ENCODE measurements at places on chromosomes 3 and 15.

- DNase-seq, result no peak
Observed at GRCh38 chr3:20503394-20504082, 317.5 kb upstream of the SGO1 start.

GRCh38 chr15:64698823-64699222, 76.6 kb downstream of the RBPMS2 start:
- no peak for DNase-seq

DNA sequence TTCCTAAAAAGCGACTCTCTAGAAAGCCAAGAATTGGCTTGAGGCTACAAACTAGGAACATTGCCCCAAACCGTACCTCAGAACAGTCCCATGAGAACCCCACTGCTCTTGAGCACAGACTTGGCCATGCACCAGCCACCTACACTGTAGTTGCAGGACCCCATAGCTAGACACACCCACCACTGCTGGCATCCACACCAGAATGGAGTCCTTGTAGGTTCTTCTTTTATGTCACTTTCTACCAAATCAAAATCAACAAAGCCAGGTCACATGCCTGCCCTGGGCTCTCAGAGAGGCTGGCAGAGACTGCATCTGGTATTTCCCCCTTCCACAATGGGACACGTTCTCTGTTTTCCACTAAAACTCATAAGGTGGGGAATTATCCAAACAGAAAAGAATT, 290.5 kb downstream of the SHOX2 start:
- DNase-seq, result no peak

DNA sequence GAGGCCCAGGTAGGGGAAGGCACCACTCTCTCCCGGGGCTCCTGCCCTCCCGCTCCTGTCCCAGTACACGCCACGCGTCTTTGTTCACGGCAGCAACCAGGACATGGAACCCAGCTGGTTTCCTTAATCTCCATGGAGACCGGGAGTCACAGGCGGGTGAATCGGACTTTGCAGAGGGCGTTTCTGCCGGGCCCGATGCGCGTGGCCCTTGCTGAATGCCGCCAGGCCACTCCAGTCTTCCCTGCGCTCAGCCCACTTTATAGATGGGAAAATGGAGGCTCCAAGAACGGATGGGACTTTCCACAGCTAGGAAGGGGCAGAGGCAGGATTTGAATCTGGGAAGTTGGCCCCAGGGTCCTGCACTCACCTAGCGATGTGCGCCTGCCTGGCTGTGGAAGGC, 7.4 kb downstream of the PLXND1 start:
- no peak for DNase-seq

DNA sequence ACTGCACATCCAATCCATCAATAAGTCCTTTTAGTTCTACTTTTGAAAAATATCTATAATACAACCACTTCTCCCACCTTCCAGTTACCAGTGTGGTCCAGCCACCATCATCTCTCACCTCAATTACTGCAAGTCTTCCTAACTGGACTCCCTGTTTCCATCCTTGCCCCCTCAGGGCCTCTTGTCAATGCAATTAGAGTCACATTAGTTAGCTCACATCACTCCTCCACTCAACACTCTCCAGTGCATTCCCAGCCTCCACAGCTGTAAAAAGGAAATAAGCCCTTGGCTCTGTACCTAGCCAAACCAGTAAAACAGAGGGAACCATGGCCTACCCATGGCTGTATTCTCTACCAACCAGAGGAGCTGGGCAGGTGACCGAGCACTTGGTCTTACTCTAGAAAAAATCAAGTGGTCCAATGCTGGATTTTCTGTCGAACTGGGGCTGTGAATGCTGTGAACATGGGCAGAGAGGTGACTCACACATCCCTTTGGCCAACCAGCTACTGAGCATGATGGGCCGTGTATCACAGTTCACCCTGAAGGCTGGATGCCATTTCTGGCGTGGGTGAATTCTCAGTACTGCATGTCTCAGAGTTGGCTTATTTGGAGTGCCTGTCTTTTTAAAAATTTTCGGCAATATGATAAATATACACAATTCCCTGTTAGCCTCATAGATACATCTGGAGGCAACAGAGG, 62.5 kb upstream of the C15orf61 start:
- DNase-seq, result no peak

GRCh38 chr3:110296885-110297284, 774.7 kb upstream of the NECTIN3 start:
- DNase-seq, result no peak

GRCh38 chr3:109995377-109995776, 658.0 kb upstream of the DPPA4 start:
- DNase-seq, result no peak

- DNase-seq, result no peak
Observed at GRCh38 chr3:128321418-128321817, 145.3 kb downstream of the DNAJB8 start.

DNA sequence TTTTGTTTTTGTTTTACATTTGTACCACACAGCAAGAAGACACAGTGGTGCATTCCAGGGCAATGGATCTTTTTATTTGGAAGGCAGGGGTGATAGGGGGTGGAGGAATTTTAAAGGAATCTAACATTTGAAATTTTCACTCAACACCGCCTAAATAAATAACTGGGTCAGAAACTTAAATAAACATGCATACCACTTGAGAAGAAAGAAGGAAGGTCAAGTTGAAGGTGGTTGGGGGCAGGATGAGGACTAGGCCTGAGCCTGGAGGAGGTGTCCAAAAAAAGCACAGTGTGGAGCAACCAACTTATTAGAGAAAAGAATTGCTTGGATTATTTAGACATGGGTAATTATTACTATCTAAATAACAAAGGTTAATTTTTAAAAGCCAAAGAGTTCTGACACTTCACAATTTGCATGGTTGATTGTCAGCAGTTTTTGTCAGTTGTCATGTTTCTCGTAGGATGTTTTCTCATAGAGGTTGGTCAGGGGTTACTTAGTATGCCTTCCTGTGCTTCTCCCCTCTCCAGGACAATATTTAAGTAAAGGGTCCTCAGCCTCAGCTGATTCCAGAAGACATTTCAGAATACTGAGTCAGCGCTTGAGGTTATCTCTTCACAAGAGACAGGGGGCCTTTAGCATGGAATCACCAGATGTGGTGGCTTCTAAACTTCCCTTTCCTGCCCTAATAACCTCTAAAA, 173.7 kb upstream of the SLC2A2 start:
- no peak for DNase-seq

GRCh38 chr3:149603126-149604074, 54.4 kb downstream of the WWTR1 start:
- DNase-seq, result no peak

DNA sequence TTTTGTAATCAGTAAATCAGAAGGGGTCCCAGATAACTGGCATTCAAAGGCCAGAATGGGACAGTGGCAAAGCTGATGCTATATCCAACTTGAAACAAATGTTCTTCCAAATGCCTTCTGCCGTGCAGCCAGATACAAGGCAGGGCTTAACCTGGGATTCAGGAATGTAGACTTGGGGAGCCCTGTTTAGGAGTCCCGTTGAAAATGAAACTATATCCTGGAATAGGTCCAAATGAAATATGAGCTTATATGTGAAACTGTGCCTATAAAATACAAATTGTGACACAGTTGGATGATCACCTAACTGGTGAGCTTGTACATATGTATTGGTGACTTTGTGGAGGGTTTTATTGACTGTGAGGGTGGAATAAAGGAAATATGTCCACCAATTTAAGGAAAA, 28.7 kb downstream of the FRMD4B start:
- DNase-seq, result no peak

GRCh38 chr3:111326144-111326995, 215.6 kb upstream of the CD96 start:
- no peak for DNase-seq

- DNase-seq, result no peak
Observed at GRCh38 chr3:66394019-66394752, 106.6 kb downstream of the LRIG1 start.

- DNase-seq, result no peak
Observed at GRCh38 chr15:83626171-83626802, 27.6 kb upstream of the ADAMTSL3 start.

GRCh38 chr3:158337110-158337509, 227.2 kb downstream of the RSRC1 start:
- DNase-seq, result peak; percentile 23

GRCh38 chr3:157201648-157202278, 41.8 kb upstream of the CCNL1 start:
- no peak for DNase-seq

GRCh38 chr3:40780291-40780924, 255.6 kb downstream of the ZNF621 start:
- DNase-seq, result peak; percentile 89

- DNase-seq, result peak; percentile 80
Observed at GRCh38 chr15:38868326-38869114, 303.9 kb upstream of the RASGRP1 start.

- DNase-seq, result no peak
Observed at GRCh38 chr3:119745942-119746341, 36.0 kb upstream of the NR1I2 start.

DNA sequence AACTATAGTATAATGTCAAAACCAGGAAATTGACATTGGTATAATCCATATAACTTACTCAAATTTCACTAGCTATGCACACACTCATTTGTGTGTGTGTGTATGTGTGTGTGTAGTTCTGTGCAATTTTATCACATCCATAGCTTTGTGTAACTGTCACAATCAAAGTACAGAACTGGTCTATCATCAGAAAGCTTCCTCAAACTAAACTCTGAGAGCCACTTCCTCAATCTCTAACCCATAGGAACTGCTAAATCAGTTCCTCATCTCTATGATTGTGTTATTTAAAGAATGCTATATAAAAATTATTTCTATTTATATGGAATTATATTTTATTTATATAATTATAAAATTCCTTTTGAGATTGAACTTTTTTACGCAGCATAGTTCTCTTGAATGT, 18.1 kb downstream of the LNP1 start:
- DNase-seq, result no peak

DNA sequence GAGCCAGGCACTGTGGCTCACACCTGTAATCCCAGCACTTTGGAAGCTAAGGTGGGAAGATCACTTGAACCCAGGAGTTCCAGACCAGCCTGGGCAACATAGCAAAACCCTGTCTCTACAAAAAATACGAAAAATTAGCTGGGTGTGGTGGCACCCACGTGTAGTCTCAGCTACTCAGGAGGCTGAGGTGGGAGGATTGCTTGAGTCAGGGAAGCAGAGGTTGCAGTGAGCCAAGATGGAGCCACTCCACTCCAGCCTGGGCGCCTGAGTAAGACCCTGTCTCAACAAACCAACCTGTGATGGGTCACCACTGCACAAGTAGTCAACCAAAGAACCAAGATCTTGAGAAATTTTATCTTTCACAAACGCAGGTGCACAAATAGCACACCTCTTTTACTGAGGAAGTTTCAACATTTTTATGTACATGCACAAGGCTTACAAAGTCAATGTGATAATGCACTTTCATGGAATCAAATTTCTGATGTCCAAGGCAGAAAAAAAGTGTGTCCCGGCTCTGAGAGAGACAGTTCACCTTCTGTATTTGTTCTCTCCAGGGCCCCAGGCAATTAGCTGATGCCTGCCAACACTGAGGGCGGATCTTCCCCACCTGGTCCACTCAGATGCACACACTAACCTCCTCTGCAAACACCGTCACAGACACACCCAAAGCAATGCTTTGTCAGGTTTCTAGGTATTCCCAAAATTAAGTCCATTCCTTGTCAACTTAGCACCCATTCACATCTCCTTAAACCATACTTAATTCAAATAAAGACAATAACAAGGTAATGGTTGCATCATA, 12.4 kb downstream of the ACAA1 start:
- no peak for DNase-seq

GRCh38 chr3:30225021-30225420, 381.4 kb upstream of the TGFBR2 start:
- DNase-seq, result no peak

GRCh38 chr15:101458908-101459578, 30.5 kb downstream of the PCSK6 start:
- no peak for DNase-seq

DNA sequence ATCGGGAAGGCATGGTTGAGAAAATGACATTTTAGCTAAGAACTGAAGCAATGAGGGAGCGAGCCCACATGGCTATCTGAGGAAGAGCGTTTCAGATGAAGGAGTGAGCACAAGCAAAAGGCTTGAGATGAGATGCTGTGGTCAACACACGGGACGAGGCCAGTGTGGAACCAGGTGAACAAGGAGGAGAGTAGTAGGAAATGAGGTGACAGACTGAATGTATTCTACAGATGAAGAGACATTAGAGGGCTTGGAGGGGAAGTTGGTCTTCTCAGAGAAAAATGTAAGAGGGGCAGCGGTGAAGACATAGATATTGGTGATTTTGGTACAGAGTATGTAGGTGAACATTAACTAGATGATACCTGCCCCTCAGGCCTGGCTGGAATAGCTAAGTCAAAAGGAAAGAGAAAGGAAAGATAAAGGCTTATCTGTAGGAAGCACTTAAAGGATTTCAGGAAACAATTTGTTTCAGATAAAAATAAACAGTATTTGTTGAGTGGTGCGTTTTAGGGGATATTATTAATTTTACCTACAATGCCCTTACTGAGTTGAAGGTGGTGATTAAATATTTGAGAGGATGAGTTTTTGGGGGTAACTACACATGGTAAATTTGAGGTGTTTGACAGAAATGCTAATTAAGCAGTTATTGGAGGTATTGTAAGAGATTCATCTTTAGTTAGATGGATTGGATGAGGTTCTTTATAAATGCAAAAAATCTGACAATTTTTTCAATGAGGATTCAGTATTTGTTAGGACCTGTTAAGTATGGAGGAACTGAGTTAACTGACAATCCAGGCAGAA, 57.0 kb downstream of the SLTM start:
- no peak for DNase-seq

GRCh38 chr3:8555113-8555661, 53.6 kb downstream of the LMCD1 start:
- DNase-seq, result peak; percentile 46

GRCh38 chr3:191217301-191217700, 18.3 kb downstream of the OSTN start:
- no peak for DNase-seq

GRCh38 chr3:171088964-171089754, 62.6 kb upstream of the SLC2A2 start:
- no peak for DNase-seq

DNA sequence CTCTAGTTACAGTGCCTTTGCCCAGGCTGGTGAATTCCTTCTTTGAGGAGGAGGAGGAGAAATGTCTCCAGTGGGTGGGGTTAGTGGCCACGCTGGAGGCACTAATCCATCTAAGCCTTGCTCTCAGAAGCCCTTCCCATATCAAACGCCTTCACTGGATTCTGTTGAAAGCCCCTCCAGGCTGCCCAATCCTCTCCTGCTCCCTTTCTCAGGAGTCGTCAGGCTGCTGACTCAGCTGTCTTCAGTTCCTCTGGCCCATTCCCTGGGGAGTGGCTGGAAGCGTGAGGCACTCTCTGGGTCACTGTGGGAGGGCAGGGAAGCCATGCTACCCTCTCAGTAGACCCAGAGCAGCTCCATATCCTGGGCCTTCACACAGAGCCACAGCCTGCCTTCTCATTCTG, 2.7 kb downstream of the AP2M1 start:
- DNase-seq, result no peak

- no peak for DNase-seq
Observed at GRCh38 chr3:122230174-122230573, 46.7 kb downstream of the CASR start.

DNA sequence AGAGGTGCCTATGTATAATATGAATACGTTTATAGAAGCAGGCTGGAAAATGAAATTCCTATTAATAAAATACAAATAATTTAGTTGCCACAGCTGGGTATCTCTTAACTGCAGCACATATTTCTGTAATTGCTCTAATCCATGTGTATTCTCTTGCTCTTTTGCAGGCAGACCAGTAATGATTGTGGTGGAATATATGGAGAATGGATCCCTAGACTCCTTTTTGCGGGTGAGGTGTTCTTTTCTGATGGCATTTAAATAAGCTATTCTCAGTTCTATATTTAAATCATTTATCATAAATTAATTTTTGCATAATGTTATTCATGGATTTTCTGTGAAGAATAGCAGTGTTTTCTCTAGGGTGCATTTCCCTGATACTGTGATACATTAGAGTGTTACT, 153.9 kb upstream of the ARL6 start:
- DNase-seq, result no peak
